ENCODE measurements at places on chromosomes 5 and 9.

- DNase-seq: no peak
Observed at GRCh38 chr5:169344629-169345028, 43.7 kb upstream of the SLIT3 start.

DNA sequence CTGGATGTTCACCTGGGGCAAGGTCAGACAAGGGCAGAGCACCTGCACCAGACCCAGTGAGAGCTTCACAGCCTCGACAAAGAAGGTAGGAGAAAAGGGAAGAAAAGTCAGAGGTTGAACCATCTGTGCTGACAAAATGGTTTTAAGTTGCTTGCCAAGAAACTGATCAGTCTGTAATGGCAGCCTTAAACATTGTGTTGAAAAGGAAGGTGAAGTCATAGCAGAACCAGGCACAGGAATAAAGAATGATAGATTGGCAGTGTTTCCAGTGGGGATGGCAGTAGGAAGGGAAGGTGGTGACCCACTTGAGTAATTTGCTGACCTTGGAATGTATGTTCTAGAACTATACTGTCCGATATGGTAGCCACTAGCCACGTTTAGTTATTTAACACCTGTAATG lies 34.2 kb downstream of the HTR4 start:
- no peak for DNase-seq

GRCh38 chr5:177378884-177379883 lies 5.0 kb upstream of the SLC34A1 start:
- DNase-seq: no peak

DNA sequence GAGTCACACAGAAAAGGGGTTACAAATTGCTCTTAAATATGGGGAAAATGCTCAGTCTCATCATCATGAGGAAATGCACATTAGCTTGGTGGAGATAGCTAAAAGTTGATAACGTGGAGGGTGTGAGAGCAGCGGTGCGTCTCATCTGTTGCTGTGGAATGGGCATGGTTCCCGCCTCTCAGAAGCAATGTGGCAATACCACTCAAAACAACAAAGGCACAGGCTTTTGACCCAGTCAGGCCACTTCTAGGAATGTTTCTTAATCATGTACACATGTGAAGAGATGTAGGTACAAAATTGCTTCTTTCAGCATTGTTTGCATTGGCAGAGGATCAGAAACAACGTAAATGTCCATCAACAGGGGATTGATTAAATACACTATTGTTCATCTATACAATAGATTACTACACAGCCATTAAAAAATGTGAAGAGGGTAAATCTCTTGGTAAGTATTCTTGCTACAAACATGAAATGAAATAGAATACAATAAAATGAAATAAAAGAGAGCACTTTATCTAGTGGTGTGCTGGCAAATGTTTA lies 212.6 kb upstream of the MSX2 start:
- DNase-seq: no peak

- peak; percentile 70 for DNase-seq
Observed at GRCh38 chr5:172173564-172174153, 14.4 kb downstream of the STK10 start.

GRCh38 chr9:37542895-37543294 lies 33.3 kb downstream of the FBXO10 start:
- DNase-seq: no peak

- DNase-seq: no peak
Observed at GRCh38 chr5:147223948-147224791, 10.7 kb upstream of the STK32A start.

GRCh38 chr5:177497292-177498012 lies at the start of gene PDLIM7:
Gene PDLIM7, minus strand, starts transcription at chr5:177497604. Its CDS starts 1,092 bp downstream, at chr5:177496512.
- DNase-seq: peak; percentile 96

GRCh38 chr5:147688656-147689356 lies 93.7 kb downstream of the JAKMIP2 start:
- DNase-seq: no peak

DNA sequence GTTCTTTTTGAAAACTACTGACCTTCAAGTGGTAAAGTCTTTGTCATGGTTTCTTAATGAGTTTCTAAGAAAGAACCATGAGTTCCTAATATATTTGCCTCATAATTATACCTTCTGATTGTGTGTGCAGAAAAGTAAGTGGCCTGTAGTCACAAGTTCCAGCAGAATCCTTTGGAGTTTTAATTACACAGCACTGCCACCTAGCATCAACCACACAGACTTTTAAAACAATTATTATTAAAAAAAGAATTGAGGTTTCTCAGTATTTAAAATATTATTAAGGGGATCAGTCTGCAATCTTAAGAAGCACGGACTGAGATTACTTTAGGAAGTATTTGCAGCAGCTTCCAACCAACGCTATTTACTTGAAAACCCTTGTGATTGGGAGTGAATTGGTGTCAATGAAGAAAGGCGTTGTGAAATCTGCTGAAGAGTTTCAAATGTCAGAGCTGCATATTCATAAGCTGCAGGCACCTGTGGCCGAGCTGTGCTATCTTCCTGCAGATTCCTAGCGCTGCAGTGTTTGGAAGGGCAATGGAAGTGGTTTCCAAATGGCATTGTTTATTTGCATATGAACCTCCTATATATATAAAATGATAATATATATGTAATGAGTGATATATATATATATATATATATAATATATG lies 1074.2 kb upstream of the WWC1 start:
- DNase-seq: no peak

GRCh38 chr5:5483350-5483749 lies 60.9 kb downstream of the ICE1 start:
- no peak for DNase-seq

GRCh38 chr9:98738741-98739140 lies 30.0 kb upstream of the GABBR2 start:
- no peak for DNase-seq

GRCh38 chr5:59423021-59423420 lies 470.5 kb downstream of the PDE4D start:
- DNase-seq: no peak

GRCh38 chr5:159645179-159645846 lies 271.0 kb upstream of the ADRA1B start:
- DNase-seq: no peak

DNA sequence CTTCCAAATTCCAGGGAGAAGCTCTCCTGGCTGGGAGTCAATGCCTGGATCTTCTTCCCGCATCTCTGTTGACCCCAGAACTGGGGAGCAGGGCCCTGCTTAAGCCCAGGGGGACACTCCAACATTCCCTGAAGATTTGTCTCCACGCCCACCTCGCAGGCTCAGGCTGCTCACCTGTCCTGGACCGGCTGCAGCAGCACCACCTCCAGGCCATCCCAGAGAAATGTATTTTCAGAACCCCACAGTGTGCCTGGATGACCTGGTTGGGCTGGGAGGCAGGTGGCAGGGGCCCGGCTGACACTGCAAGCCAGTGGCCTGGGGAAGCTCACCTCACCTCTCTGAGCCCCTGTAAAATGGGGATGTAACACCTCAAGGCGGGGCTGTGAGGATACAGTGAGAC lies 27.1 kb upstream of the ZBTB43 start:
- DNase-seq: no peak

DNA sequence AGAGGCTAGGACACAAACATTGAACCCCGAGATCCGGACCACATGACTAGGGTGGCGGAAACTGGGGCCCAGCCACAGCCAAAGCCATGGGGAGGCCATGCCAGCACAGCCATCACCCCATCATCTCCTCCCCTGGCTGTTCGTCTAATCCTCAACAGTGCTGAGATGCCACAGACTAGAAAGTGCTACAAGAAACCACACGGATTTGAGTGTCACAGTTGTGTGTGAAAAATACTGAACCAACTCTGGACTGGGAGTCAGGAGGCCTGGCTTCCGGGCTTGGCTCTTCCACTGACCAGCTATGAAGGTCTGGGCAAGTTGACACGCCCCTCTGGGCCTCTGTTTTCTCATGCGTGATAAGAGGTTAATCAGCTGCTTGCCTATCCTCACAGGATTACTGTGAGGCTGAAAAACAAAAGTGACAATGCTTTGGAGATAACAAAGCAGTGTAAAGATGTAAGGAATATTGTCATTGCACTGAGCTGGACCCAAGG lies 38.8 kb upstream of the SHB start:
- no peak for DNase-seq

- no peak for DNase-seq
Observed at GRCh38 chr5:170546282-170546681, 42.5 kb downstream of the KCNIP1 start.

DNA sequence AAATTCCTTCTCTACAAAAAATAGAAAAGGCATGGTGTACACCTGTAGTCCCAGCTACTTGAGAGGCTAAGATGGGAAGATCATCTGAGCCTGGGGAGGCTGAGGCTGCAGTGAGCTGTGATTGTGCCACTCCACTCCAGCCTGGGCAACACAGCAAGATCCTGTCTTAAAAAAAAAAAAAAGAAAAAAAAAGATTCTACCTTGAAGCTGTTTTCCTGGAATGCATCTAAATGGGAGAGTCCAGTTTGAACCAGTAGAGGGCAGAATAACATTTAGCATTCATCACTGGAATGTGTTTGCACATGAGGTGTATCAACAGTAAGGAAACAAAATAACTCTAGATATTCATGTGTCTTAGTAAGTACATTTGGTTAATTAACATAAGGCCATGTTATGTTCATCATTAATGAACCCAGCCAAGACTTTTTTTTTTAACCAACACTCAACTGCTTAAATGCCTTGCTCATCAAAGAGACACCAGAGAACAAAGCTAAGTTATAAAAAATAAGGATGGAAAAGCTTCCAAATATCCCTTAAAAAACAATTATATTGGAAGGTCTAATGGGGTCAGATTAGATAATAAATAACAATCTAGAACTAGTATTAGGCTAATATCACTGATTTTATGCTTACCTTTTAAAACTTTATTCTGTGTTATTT lies 16.1 kb downstream of the IFNE start:
- no peak for DNase-seq

GRCh38 chr9:134125413-134126095 lies 10.3 kb upstream of the WDR5 start:
- no peak for DNase-seq

GRCh38 chr9:123893831-123894460 lies 36.0 kb downstream of the DENND1A start:
- no peak for DNase-seq

DNA sequence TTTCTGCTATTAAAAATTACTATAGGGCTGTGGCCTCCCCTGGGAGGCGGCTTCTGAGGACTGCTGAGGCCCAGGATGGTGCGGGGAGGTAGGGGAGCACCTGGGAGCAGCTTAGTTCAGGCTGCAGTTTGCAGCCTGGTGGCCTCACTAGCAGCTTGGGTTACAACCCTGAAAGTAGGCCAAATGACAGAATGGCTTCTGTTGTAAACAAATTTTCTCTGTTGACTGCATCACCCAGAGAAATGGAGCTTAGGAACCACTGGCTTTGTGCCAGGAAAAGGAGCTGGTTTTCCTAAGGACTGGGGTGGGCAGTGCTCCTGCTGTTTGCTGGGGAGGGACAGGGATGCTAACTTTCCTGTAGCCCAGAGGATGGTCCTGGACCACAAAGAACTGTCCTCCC lies 130.3 kb downstream of the ENTREP1 start:
- DNase-seq: no peak

DNA sequence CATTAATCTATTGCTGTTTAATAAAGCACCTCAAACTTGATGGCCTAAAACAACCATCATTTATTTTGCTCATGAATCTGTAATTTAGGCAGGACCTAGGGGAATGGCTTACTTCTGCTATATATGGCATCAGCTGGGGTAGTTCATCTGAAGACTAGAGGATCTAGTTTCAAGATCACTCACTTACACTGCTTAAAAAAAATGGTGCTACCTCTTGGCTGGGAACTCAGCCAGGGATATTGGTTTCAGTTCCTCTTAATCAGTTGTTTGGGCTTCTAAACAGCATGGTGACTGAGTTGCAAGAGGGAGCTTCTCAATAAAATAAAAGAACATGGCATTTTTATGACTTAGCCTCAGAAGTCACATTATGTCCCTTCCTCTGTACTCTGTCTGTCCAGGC lies 142.0 kb downstream of the FAM114A2 start:
- no peak for DNase-seq

GRCh38 chr5:150765799-150766169 lies 7.0 kb upstream of the DCTN4 start:
- DNase-seq: no peak

DNA sequence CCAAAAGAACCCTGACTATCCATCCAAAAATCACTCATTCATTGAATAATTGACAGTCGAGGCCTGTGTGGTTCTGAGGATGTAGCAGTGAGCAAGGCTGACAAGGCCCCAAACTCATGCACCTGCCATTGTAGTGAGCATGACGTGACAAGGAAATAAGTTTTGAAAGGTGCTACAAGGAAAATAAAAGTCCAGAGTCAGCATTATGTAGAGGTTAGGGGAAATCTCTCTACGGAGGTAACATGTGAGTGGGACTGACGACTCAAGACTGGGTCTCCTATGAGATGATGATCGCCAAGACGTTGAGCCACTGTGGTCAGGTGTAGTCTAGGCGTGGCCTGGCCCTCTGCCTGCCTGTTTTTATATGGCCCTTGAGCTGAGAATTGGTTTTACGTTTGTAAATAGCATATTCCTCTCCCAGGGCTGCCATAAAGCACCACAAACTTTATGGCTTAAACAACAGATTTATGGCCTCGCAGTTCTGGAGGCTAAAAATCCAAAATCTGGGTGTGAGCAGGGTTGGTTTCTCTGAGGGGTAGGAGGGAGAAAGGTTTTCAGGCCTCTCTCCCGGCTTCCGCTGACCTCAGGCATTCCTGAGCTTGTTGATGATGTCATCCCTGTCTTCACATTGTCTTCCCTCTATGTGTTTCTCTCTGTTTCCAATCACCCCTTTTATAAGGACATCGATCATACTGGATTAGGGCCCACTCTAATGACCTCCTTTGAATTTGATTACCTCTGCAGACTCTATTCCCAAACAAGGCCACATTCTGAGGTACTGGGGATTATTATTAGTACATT lies 206.4 kb upstream of the EGFLAM start:
- DNase-seq: no peak

DNA sequence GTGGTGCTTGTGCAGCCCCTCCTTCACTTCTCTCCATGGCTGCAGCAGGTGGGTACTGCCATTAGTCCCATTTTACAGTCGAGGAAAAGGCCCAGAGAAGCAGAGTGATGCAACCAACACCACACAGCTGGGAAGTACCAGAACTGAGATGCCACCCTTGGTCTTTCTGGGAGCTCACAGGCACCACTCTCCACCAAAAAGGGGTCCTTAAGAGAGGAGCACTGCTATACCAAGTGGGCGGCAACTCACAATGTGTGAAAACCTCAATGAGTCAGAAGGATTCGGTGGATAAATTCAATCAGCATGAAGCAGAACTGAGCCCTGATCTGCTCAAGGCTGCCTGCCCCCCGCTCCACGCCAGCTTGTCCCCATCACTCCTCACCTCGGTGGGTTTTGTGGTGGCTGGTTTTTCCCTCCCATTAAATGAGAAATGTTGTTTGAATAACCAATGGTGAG lies 213.7 kb downstream of the FSTL4 start:
- DNase-seq: no peak
